ENCODE measurements at places on chromosomes 11 and 22.

DNA sequence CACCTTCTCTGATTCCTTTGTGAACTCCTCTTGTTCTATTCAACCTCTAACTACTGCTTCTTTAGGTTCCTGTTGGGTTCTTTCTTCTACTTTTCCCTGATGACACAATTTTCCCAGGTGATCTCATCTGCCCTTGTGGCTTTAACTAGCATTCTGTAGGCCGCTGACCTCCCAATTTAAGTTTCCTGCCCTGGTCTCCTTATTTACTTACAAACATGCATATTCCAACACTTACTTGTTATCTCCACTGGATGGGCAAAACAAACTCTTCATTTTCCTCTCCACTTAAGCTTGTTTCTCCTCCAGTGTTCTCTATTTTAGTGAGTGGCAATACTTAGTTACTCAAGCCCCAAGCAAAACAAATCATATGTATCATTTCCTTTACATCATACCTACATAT lies 734.5 kb downstream of the METTL15 start:
- no peak for DNase-seq

DNA sequence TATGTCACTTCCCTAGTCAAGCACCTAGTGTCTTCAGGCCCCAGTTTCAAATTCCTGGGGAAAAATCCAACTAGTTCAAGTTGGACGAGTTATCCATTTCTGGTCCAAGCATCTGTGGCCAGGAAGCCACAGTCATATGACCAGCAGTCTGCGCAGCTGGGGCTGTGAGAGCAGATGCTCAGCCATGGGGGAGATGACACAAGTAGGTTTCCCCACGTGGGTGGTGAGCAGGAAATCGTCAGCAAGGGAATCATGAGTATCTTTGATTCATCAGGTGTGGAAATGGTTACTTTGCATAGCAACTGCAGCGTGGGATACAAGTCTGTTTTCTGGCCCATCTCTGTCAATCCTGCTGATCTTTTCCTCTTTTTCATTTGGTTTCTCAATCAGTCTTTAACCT lies 185.3 kb downstream of the C11orf91 start:
- DNase-seq = no peak

DNA sequence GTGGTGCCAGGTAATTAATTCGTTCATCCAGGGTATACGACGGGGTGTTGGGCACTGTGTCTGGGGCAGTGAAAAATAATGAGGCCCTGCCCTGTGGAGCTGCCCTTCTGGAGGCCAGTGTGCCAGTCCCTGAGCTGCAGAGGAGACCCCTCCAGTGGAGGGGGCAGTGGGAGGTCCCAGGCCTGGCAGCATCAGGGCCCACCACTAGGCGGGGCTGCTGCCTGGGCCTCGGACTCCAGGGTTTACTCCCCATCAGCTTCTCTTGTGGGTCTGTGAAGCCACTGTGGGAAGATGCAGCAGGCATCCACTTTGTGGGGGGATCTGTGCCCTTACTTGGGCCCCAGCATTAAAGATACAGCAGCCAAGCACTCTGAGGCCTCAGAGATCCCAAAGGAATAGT lies 17.4 kb upstream of the TMPRSS6 start:
- no peak for DNase-seq

- no peak for DNase-seq
Measured at GRCh38 chr11:8296872-8297271, 33.2 kb upstream of the LMO1 start.

DNA sequence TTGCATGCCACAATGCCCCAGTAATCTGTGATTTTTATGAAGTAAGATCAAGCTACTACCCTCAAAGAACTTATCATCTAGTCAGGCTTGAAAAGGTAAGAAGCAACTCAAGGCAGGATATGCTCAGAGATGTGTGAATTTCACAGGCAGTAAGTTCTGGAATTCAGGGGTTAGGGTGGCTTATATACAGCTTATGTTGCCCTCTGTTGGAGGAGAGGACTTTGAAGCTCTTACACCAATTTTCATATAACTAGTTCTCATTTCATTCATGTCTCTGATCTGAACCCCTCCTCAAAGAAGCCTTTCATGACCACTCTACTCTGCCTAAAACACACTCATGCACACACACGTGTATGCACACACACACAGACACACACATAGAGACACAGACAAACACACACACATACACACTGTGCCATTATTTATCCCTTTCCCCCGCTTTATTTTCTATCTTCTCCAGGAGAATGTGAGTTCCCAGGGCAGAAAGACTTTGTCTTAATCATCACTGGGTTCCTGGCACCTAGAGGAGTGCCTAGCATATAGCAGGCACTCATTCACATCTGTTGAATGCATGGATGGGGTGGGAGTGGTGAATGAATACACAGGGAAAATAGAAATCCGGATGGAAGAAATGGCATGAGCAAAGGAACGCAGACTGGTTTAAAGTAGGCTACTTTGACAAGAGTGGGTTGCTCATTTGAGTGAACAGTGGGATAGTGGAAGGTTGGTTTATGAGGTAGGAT lies 220.7 kb upstream of the ZBED5 start:
- DNase-seq = no peak
